Kidney capillary endothelial cell (primary cell): ENCODE measurements at places on chromosomes 3 and 15.
A peak's percentile ranks its signal among the peaks of the same experiment; 100 is the strongest.

DNA sequence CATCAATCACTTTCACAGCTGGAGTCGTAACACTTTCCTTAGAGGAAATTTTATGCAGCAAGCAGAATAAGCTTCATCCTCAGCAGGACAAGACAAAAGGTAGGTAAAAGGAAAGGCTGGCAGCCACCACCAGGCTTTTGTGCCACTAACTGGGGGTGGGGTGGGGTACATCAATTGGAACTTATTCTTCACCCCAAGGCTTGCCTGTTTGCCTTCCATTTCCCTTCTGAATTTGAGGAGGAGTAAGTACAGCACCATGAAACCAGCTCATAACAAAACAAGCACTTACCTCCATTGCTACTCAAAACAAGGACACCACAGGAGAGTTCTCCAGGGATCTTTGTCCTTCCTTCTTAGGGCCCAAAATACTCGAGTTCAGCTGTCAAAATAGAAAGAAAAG, 296.8 kb downstream of the ARRDC4 start:
- no peak for DNase-seq

DNA sequence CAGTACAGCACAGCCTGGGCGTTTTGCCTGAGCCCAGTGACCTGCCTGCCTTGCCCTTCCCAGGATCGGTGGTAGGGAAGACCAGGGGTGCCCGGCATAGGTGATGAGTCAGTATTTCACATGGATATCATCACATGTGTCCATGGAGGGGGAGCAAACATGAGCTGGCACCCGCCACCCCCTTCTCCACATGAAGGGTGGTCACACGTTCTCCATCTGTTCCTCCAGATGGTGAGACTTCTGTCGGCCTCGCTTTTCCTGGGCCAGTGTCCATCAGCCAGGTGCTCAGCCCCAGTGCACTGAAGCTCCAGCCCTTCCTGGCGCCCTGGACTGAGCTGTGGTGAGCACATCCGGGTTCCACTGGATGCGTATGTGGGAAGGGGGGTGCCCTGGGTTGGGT, 208.4 kb downstream of the UBE3A start:
- no peak for DNase-seq

DNA sequence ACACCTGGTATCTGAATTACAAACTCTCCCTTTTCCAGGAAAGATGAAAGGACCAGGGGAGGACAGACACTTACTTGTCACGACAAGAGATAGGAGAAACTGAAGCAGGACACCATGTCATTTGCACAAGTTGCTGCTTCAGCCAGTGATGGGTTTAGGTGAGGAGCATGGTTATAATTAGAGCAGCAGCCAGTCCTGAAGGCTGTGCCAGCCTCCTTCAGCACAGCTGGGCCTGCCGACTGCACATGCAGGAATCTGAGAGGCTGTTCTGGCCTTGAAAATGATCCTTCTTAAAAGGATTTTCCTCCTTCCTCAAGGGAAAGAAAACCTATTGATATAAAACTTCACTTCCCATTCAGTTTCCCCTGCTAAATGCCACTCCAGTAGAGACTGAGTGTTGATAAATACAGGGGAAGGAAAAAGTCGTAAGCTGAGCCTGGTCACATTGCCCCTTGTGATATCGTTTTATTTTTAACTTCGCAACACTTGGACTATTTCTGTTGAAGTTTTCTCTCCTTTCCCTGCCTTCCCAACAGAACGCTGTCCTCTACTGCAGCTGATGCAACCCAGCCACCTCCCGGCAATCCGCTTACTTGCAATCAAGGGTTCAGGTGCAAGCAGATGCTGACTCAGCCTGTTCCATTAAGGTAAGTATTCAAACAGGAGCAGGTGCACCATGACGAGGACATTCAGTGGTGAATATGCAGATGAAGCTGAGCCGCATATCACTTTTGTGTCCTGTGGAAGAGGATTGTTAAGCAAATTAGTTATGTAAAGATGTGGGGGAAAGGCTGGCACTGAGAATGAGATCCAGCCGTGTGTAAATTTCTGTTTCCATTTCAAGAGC, at the start of gene FBXO40:
TSS of gene FBXO40 (plus strand) at position 524 of the 847 bp plus-strand sequence. CDS start 27,197 bp downstream, outside the sequence.
- DNase-seq, result no peak

- no peak for DNase-seq
Observed at GRCh38 chr3:195122261-195122660, 148.7 kb downstream of the XXYLT1 start.

GRCh38 chr15:52136442-52136980, 23.9 kb upstream of the BCL2L10 start:
- DNase-seq, result no peak

- DNase-seq, result no peak
Observed at GRCh38 chr3:12471241-12471640, 13.0 kb upstream of the TSEN2 start.

DNA sequence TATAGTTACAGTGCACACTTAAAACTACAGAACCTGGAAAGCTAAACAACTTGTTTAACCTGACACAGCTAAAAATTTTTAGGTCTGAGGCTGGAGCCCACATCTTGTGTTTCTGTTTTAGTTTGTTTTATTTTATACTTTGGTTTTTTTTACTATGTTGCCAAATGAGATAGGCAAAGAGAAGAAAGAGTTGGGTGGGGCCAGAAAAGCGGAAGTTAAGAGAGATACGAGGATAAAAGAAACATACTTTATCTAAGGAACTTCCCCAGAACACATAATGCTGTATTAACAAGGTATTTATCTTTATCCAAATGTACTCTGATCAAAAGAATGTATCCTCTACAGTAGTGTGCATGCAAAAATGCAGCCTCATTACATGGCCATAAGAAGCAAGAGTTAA, 1145.7 kb downstream of the EPHA3 start:
- DNase-seq, result no peak

- peak; percentile 16 for DNase-seq
Observed at GRCh38 chr3:148178503-148178902, 519.2 kb upstream of the AGTR1 start.

DNA sequence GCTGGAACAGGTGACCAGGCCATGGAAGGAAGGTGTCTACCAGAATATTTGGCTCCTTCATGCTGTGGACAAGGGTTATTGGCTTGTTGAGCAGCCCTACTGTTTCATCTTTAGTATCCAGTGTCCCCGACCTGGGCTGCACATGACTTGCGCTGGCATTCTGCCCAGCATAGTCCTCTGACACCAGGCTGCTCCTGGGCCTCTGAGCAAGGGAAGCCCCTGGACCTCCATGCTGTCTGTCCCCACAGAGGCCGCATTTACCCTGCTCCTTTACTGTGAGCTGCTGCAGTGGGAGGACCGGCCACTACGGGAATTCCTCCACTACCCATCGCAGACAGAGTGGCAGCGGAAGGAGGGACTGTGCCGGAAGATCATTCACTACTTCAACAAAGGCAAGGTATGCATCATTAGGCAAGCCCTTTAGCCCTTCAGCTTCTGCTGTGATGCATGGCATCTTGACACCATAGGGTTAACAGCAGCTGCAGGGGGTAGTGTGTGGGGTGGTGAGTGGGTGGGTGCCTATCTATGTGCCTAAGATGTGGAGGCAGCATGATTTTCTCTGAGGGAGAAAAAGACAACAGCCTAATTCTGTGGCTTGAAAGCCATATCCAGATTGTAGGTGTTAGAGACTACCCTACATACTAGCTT, 44.0 kb upstream of the MANF start:
- DNase-seq, result peak; percentile 15

DNA sequence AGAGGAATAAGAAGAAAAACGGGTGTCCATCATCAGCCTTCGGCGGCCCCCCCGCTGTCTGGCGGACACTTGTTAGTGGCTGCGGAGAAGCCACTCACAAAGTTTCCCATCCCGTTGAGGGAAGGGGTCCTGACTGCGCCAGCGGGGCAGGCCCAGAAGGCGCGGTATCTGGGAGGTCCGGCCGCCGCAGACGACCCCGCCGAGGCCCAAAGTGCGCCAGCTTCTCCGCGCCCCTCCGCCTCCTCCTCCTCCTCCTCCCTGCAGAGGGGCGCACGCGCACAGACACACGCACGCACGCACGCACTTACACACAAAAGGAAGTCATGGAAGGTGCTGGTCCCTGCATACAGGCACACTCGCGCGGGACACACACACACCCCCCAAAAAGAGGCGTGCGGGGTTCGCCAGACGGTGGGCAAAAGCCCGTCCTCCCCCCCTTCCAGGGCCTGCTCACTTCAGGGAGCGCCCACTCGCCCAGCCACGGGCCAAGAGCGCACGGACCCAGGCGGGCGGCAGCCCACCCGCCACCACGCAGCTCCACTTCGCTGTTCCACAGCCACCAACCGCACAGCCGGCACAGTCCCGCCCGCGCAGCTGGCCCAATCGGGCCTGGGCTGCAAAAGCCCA, 18.0 kb downstream of the ZNF148 start:
- DNase-seq, result no peak

GRCh38 chr3:42163622-42164244, 72.6 kb downstream of the TRAK1 start:
- no peak for DNase-seq

- DNase-seq, result no peak
Observed at GRCh38 chr3:82274897-82275296, 513.5 kb upstream of the GBE1 start.

GRCh38 chr15:37253877-37254276, 153.5 kb upstream of the MEIS2 start:
- no peak for DNase-seq

GRCh38 chr3:195889870-195890295, 18.5 kb downstream of the TNK2 start:
- no peak for DNase-seq

DNA sequence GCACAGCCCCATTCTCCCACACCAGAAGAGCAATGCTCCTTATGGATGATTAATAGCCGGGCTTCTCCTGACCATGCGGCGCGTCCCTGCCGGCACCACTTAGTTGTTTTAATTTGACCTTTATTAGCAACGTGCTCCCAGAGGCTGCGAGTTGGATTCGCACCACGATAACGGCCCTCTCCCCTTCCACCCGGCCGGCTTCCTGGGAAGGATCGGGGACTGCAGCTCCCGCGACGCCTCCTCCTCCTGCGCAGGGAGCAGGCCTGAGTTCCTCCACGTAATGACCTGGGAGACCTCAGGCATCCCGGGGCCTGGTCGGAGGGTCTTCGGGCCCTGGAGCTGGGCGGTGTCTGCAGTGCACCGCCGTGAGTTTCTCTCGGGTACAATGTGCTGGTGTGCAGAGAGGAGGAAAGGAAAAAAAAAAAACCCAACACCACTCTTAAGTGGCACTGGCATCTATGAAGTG, 243.3 kb upstream of the TOPAZ1 start:
- no peak for DNase-seq

DNA sequence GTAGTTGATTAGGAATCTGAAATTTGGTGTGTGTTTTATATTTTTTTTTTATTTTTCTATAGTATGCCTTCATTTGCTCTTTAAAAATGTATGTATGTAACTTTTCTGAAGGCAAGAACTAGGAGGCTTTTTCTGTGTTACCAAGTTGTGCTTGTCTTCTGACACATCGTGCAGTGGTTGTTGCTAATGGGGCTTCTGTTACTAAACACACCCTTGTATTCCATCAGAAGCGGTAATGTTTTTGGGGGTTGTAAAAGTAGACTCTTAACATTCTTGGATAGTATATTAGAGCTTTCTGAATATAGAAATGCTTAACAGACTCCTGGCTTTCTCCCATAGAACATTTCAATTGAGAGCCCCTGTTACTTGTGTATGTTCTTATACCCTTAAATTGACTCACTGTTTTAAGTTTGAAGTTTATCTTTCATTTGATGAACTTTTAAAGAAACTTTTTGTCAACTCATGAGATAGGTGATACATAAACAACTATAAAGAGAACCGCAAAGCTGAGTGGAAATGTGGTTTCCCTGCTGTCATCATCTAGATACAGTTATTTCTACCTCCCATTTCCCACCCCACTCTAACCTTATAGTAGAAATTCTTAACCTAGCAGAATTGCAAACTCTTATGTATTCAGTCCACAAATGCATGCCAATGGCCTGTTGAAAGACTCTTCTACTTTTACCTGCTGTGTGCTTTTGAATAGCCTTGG, 2.5 kb downstream of the TIPARP start:
- no peak for DNase-seq

DNA sequence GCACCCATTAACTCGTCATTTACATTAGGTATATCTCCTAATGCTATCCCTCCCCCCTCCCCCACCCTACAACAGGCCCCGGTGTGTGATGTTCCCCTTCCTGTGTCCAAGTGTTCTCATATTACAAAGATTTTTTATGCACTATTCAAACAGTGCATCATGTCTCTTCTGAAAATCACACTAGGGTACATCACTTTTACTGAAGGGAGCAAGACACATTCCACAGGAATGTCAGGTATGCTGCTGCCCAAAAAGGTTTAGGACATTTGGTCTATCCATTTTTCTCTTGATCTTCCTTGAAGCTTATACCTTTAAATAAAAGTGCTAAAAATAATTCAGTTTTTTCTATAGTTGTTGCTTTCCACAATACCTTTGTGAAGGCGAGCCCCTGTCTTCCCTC, 9.2 kb upstream of the EPHA3 start:
- no peak for DNase-seq

DNA sequence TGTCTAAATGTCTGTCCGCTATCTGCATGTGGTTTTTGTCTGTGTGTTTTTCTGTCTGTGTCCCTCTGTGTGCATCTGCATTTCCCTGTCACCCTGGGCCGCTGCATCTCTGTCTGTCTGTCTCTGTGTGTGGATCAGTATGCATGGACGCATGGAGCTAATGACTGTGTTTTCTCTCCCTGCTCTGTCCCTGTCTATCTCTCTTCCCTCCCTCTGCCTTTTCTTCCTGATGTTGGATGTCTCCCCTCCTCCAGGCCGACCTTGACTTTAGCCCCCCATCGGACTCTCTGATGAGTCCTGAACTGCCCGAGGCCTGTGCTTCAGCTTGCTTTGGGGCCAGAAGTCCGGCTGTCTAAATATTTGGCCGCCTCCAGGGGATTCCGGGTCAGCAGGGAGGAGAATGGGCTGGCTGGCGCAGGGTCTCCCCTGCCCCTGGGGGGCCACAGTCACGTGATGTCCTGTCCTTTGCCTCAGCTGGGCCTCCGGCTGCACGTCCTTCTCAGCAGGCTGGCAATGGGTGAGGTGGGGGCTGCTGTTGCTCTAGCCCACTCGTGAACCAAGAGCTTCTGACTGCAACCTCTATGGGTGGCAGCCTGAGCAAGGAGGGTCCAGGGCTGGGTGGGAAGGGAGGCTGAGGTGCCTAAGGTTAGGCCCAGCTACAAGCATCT, 3.7 kb downstream of the SLC38A3 start:
- no peak for DNase-seq

GRCh38 chr15:83816124-83816883, 162.4 kb downstream of the ADAMTSL3 start:
- no peak for DNase-seq

DNA sequence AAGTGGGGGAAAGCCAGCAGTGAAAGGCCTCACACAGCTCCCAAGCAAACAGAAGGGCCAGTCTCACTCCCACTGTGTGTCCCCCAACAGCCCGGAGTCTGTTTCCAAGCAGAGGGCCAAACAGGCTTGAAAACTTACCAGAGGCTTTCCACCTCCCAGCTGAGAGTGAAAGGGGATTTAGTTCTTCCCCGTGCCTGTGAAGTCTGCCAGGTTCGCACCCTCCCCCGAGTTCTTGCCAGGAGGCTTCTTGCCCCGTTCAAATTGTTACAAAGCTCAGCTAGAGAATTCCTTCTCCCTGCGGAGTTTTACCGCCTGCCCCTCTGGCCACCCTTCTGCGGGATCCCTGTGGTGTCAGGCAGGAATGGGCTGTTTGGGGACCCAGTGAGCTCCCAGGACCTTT, 68.0 kb upstream of the WNT7A start:
- DNase-seq, result no peak

GRCh38 chr15:55687792-55688191, 55.2 kb downstream of the PRTG start:
- DNase-seq, result no peak
